ENCODE measurements at places on chromosomes 2 and 18.

DNA sequence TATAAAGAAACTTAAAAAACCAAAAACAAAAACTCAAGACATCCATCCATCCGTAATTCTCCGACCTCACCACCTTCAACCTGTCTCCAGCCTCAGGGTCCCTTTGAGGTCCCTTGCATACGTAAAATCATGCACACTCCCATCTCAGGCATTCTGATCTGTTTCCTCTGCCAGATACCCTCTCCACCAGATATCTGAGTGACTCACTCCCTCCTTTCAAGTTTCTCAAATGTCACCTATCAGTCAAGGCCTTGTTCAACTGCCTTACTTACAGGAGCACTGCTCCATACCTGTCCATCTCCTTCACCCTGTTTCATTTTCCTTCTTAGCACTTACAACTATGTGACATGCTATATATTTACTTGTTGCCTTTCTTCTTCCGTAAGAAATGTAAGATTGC, 369.3 kb downstream of the NBAS start:
- H3K27ac ChIP-seq, result no peak overlapping the region
- H3K27me3 ChIP-seq, result no peaks in the 10 kb centered on the region
- peaks cover 2% of the 10 kb centered on the region for H3K36me3 ChIP-seq
- DNase-seq, result no peak
- H3K4me1 ChIP-seq, result no peaks in the 10 kb centered on the region

DNA sequence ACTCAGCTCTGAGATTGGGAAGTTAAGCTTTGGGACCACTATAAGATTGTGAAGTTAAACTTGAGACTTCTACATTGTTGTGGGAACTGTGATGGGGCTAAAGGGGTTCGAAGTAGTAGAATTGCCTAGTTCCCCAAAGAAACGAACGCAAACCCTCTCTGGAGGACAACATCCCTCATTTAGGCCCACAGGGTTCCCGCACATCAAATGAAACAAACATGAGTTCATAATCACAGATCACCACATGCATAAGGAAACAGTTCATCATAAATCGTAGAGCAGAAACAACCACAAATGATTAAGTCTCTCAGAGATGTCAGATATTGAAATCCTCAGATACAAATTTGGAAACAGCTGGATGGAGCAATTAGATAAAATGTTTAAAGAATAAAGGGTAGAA, 55.9 kb upstream of the HPCAL1 start:
- no peaks in the 10 kb centered on the region for H3K36me3 ChIP-seq
- H3K27me3 ChIP-seq, result no peaks in the 10 kb centered on the region
- H3K27ac ChIP-seq, result no peak overlapping the region
- DNase-seq, result no peak
- H3K4me1 ChIP-seq, result no peaks in the 10 kb centered on the region
- H3K4me3 ChIP-seq, result no peak overlapping the region

- H3K4me1 ChIP-seq, result no peaks in the 10 kb centered on the region
- H3K36me3 ChIP-seq, result no peaks in the 10 kb centered on the region
- no peak overlapping the region for H3K27ac ChIP-seq
- DNase-seq, result no peak
- no peaks in the 10 kb centered on the region for H3K27me3 ChIP-seq
These were observed 61.5 kb upstream of the RPE start for GRCh38 chr2:209940936-209941335.

GRCh38 chr2:216017365-216017764, 4.0 kb upstream of the MREG start:
- no peaks in the 10 kb centered on the region for H3K4me1 ChIP-seq
- no peak overlapping the region for H3K4me3 ChIP-seq
- no peaks in the 10 kb centered on the region for H3K27me3 ChIP-seq

GRCh38 chr2:149613704-149614103, 26.1 kb upstream of the MMADHC start:
- H3K4me1 ChIP-seq, result no peaks in the 10 kb centered on the region
- DNase-seq, result no peak
- no peaks in the 10 kb centered on the region for H3K27me3 ChIP-seq
- H3K36me3 ChIP-seq, result no peaks in the 10 kb centered on the region
- H3K4me3 ChIP-seq, result no peak overlapping the region

DNA sequence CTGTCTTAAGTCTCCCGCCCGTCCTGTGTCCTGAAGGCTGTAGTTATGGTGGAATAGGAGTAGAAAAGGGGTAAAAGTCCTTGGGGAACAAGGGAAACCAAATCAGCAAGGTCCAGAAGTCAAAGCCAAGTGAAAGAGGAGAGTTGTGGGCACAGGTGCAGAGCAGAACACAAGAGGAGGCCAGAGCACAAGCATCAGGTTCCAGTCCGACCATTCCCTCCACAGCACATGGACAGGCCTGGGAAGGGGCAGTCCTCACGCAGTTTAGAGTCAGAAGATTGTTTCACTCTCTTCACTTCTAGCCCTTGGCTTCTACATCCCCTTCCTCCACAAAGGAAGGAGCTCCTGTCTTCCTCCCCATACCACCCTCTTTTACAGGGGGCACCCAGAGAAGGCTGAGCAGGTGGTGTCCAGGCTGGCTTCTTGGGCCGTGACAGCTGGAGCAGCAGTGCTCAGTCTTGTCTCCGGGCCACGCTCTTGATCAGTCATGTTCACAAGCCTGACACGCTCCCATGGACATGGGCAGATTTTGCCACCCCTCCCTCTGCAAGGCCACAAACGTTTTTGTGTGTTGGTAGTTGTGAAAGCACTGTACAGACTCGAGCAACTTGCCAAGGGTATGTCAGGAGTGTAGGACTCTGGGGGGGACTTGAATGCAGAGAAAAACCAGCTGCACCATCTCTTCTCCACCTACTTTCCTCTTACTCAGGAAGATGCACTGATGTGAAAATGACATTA, 138.5 kb upstream of the DAPL1 start:
- H3K36me3 ChIP-seq, result no peaks in the 10 kb centered on the region
- H3K27ac ChIP-seq, result no peak overlapping the region
- H3K4me3 ChIP-seq, result no peak overlapping the region
- no peak for DNase-seq
- H3K27me3 ChIP-seq, result no peaks in the 10 kb centered on the region

DNA sequence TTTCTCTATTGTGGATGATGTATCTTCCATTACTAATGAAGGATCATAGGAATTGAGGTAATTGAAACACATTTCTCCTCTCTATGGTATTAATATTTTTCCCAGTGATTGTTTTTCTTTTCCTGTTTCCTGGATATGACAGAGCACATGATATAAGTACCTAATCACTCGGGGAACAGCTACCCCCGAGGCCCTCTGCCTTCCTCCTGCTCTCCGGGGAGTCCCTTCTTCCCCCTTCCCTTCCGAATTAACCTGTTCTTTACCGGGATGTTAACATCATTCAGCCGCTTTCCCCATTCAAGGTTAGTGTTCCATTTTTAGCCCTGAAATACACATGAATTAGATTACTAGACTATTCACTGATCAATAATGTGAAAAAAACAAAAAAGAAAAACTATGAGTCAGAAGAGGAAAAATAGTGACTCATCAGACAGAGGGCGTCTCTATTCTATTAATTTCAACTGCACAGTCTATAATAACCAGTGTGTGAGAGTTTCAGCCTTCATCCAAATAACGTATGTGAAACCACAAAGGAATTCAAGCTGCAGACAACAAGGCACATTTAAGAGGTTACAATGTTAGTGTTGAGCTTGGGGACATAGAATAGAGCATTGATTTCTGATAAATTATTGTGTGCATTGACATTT, 450.8 kb downstream of the DLGAP1 start:
- peaks cover 4% of the 10 kb centered on the region for H3K4me1 ChIP-seq
- H3K36me3 ChIP-seq, result no peaks in the 10 kb centered on the region
- no peak overlapping the region for H3K27ac ChIP-seq
- no peak overlapping the region for H3K4me3 ChIP-seq

All from ascending aorta (tissue), 2 donors.